ENCODE measurements at places on chromosomes 7 and 10.

DNA sequence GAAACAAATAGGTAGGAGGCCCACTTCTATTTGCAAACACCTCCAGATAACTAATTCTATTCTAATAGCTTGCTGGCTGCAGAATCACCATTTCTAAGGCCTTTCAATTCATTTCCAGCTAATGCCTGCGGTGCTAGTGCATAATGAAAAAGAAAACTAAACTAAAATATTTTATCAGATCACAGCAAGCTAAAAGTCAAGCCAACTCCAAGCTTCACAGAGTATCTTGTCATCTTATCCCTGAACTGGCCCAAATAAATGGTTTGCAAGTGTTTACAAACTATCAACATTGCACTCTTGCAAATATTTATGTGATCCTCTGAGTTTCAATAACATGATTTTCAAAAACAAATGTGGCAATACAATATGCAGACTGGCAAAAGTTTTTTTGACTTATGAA lies 166.0 kb downstream of the IPMK start:
- no peak for DNase-seq

- no peak for DNase-seq
Measured at GRCh38 chr7:140136073-140136472, 40.7 kb downstream of the KDM7A start.

DNA sequence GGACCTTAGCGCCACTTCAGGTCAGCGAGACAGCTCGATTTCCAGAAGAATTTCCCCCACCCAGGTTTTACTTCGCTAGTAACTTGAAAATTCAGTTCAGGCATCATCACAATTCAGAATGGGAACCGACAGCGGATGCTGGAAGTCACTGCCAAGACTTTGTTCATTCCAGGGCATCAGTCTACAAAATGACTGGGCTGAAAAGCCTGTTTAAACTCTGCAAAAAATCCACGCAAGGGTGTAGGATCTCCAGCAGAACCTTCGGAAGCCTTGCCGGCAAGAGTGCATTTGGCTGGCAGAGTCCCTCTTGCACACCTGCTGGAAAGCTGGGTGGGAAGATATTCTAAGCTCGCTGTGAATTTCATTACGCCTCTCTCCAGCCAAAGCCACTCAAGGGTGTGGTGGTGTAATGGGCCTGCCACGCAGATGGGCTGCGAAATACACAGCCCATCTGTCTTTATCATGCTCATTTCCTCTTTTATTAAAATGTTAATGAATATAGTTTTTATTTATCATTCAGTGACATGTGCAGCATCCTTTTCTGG lies 672.0 kb upstream of the FOXK1 start:
- DNase-seq: no peak

DNA sequence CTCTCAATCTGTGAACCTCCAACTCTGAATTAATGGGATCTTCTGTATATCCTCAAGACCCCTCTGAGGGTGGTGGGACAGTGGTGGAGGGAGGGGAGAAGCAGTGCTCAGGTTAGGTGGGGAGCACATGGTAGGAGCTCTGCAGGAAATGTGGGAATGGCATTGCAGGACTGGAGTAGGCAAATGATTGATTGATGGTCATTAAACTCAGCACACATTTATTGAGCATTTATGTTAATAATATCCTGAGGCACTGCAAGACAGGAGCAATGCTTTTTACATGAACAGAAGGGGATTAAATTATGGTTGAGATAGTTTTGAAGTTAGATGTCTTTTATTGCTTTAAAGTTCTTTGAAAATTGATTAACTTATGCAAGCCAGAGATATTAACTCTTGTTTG lies 14.1 kb downstream of the BMPER start:
- no peak for DNase-seq

- DNase-seq: no peak
Measured at GRCh38 chr7:138154661-138155060, 78.4 kb downstream of the AKR1D1 start.

DNA sequence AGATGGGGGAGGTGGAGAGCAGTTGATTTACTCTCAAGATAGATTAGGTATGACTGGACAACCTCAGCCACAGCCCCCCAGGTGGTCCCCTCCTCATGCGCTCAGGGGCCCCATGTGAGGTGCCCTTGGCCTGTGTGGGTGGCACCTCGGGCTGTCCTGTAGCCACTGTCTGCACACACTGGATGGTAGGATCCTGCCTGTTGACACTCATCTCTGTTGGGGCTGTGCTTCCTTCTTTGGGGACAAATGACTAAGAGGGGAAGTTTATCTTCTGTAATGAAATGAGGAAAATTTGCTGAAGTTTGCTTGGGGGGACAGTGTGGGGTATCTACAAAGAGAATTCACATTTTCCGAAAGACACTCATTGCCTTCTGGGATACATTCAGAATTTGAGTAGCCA lies 53.6 kb upstream of the ANTXRL start:
- no peak for DNase-seq

GRCh38 chr7:1220977-1221745 lies 11.5 kb upstream of the UNCX start:
- no peak for DNase-seq

DNA sequence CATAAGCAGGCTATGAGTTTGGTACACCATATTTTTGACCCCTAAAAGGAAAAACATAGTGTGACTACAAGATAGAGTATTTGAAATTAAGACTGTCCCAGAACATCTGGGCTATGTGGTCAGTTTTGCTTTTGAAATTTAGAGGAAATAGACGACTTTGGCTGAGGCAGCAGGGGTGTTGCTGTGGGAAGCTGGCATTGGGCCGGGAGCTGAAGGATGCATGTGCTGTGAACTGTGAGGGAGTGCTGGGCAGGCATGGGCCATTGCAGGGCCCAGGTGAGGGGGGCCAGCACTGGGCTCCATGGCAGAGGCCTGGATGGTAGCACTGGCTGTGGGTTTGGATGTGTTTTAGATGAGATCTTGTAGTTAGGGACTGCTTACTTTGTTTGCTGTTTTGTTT lies 168.3 kb downstream of the BMPER start:
- DNase-seq: no peak

GRCh38 chr7:489876-490275 lies 29.8 kb downstream of the PDGFA start:
- no peak for DNase-seq
